ENCODE measurements at places on chromosomes 5 and 9.

GRCh38 chr9:133986061-133986460 is 6.1 kb downstream of the VAV2 start:
- DNase-seq = no peak

DNA sequence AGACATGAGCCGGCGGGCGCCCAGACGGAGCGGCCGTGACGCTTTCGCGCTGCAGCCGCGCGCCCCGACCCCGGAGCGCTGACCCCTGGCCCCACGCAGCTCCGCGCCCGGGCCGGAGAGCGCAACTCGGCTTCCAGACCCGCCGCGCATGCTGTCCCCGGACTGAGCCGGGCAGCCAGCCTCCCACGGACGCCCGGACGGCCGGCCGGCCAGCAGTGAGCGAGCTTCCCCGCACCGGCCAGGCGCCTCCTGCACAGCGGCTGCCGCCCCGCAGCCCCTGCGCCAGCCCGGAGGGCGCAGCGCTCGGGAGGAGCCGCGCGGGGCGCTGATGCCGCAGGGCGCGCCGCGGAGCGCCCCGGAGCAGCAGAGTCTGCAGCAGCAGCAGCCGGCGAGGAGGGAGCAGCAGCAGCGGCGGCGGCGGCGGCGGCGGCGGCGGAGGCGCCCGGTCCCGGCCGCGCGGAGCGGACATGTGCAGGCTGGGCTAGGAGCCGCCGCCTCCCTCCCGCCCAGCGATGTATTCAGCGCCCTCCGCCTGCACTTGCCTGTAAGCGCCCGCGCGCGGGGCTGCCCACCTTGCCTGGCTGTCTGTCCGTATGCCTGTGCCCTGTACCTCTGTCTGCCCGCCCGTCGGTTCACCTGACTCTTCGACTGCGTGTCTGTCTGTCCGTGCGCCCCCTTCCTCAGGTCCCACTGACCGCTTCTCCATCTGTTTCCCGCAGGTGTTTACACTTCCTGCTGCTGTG is 412 bp downstream of the FGF18 start:
- DNase-seq = peak; percentile 33

- no peak for DNase-seq
These were observed 24.3 kb downstream of the HMHB1 start for GRCh38 chr5:143836161-143836725.

DNA sequence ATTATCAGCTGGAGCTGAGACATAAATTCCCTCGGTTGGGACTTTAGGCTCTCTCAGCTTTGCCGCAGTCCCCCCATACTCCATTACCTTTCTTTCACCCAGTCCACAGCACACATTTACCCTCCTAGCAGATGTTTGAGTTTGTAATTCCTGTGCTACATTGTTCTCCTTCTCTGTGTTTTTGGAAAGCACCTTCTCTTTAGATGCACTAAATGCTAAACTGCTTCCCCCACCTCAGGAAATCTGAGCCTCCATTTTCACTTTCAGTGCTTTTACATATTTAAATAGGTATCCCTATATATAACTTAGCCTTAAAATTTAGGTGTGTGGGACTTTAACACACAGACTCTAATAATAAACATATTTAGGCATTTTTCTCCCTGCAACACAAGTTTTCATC is 356.9 kb downstream of the NFIB start:
- DNase-seq = no peak

- no peak for DNase-seq
These were observed 153.0 kb downstream of the NSG2 start for GRCh38 chr5:174198541-174198940.

DNA sequence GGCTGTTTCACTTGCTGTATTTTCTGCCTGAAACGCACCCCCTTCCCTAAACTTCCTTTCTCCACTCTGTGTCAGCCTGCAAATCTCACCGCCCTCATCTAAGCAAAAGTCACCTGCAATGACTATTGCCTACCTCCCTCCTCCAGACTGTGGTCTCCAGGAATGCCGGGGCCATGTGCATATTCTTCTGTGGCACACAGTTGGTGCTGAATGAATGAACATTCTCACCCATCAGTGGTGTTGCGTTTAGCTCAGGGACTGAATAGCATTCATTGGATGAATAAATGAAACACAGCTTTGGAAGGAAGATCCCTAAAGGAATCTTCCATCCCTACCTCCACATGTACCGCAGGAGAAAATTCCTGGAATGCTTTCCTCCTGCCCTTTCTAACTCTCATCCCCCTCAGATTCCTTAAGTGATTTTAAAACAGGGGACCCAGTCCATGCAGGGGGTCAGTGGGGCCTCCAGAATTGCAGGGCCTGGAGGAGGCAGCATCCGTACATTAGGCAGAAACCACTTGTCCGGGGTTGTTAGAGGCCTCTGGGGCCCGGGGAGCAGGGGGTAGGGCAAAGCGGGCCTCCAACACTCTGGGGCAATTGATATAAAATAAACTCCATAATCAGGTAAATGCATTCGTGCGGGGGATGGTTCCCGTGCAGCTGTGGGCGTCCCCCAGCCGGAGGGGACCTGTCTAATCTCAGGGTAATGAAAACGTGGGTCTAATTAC is 28.3 kb upstream of the PTGS1 start:
- DNase-seq = no peak

GRCh38 chr9:37503736-37504135 is 18.0 kb downstream of the POLR1E start:
- no peak for DNase-seq
